ENCODE measurements at places on chromosomes 11 and 22.

- DNase-seq = no peak
Measured at GRCh38 chr11:133202816-133203215, 329.5 kb downstream of the OPCML start.

DNA sequence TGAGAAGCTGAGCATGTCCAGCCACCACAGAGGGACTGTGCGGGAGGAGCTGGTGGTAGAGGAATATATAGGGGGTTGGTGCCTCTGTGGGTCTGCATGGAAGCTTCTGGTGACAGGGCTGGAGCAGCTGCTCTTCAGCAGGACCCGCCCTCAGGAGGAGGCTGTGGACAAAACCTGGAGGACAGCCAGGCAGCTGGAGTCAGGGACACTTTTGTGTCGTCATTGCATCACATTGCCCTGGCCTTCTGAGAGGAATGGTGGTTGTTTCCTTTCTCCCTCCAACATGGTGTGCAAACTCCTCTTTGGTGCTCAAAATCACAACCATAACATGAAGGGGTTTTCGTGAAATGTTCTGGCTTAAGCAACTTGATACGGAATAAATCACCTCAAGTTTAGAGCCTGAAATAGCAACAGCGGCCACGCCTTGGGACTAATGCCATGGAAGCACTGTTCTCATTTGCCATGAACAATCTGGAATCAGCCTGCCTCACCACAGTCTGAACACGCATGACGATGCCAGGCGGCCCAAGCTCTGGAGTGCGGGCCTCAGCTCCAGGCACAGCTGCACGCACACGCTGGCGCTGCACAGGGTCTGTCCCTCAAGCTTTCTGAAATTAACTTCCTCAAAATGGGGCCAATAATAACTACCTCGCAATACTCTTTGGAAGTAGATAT, 17.1 kb upstream of the CSRP3 start:
- DNase-seq = no peak

GRCh38 chr11:37704791-37705190, 1106.8 kb upstream of the RAG2 start:
- DNase-seq = no peak

- no peak for DNase-seq
Measured at GRCh38 chr11:6979365-6979764, 40.8 kb downstream of the ZNF214 start.

- DNase-seq = no peak
Measured at GRCh38 chr11:35826949-35827348, 116.9 kb upstream of the LDLRAD3 start.

DNA sequence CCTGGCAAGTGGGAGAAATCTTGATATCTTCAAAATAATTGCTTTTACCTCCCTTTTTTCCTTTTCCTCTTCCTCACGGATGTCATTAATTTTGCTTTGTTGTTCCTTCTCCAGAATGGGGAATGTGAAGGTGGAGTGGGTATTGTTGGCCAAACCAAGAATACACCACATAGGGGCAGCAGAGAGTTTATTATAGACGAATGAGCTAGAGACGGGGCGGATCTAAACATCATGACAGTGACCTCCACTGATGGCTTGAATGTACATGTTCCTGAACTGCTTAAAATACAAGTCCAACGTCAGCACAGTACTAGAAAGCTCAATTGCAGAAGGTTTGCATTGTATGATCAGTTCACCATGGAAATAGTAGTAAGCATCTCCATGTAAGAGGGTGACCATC, 122.3 kb upstream of the SNX19 start:
- no peak for DNase-seq
